Spinal cord (tissue), 10 donors: ENCODE measurements at places on chromosomes 7 and 10. TPM values are rescaled to one million over a fixed set of nuclear protein-coding genes. Genes with fewer than 3 reads are reported as not detected.

Gene IL15RA
- polyA plus RNA-seq, result 0.81 TPM

Gene ASB10
- polyA plus RNA-seq, result 0.12 TPM

Gene AKR1E2
- polyA plus RNA-seq, result 7.8 TPM

Gene TMEM229A
- polyA plus RNA-seq, result 3.7 TPM

Gene DDX50
- polyA plus RNA-seq, result 34.2 TPM

Gene CH25H
- polyA plus RNA-seq, result 3.9 TPM

Gene SOSTDC1
- polyA plus RNA-seq, result 11.9 TPM

Gene FGFR2
- 103 TPM for polyA plus RNA-seq

Gene PPP1R17
- polyA plus RNA-seq, result 2.7 TPM

Gene RBM33
- 39.1 TPM for polyA plus RNA-seq

Gene TRIM74
- 3.2 TPM for polyA plus RNA-seq

Gene SCIN
- 7.8 TPM for polyA plus RNA-seq

Gene PDZD7
- 13.9 TPM for polyA plus RNA-seq

Gene NUDT13
- polyA plus RNA-seq, result 2.4 TPM

Gene LHFPL3
- polyA plus RNA-seq, result 50.0 TPM

Gene DCLRE1A
- 12.1 TPM for polyA plus RNA-seq

Gene CHN2
- polyA plus RNA-seq, result 22.7 TPM

Gene AOAH
- 5.3 TPM for polyA plus RNA-seq
